ENCODE measurements at places on chromosomes 2 and 18. TPM values are rescaled to one million over a fixed set of nuclear protein-coding genes. Genes with fewer than 3 reads are reported as not detected.

DNA sequence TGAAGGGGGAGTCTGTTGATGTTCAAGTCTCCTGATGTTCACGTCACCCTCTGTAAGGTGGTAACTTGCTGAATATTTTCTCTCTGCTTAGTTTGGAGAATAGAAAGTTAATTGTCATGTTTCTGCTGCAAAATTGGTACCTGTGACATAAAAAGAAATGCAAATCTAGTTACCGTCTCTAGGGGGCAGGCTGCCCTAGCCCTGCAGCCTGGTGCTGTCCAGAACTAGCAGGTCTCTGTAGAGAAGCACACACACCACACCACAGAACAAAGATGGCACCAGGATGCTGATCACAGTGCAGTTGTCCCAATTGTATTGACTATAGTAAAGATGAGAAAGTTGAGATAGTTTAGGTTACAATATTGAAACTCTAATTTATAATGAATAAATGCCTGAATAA, 47.0 kb downstream of the SLC9A4 start:
- peak; percentile 54 for DNase-seq

DNA sequence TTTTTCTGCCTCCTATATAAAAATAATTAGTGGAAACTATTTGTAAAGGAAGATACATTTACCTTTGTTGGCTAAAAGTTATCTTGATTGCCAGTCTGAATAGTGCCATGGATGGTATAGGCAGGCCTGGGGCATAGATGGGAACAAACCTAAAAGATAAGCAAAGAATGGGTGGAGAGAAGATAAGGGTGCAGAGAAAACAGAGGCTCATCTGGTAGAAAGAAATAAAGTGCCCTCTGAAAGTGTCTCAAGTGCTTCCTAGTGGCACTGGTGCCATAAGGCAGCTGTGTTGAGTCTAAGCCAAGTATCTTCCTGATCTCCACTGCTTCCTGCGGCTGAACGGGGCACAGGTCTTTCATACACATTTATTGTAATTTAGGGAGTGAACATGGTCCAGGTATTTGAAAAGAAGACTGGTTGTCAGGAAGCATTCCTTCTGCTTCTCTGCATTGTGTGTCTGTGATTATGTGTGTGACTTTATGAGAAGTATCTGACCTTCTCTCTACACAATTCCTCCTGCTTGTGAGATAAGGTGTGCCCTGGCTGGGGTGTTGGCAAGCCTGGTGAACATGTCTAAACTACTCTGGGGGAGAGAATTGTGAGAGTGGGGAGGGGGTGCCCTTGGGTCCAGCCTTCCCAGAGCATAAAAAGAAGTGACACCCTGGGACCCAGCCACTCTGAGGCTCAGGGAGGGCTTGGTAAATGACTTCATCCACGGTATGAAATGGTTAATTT, 280.5 kb downstream of the CAMKMT start:
- no peak for DNase-seq

- peak; percentile 48 for DNase-seq
These were observed 129.7 kb downstream of the MAP3K20 start for GRCh38 chr2:173205375-173205774.

DNA sequence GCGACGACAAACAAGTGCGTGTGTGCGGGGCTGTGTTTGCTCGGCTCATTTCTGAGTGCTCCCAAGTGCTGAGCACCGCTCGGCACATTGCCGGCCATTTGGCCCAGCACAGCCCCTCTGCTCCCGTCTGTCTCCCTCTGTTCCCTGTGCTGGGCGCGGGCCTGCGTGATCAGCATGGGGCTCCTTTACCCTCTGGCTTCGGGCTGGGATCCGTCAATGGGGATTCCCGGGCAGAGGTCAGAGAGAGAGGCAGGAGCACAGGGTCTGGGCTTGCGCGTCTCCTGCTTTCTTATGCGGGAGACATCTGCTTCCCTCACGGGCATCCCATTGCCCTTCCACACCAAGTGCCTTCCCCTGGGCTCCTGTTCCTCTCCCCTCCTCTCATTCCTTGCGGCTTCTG, 234.0 kb downstream of the ACKR3 start:
- DNase-seq, result no peak

DNA sequence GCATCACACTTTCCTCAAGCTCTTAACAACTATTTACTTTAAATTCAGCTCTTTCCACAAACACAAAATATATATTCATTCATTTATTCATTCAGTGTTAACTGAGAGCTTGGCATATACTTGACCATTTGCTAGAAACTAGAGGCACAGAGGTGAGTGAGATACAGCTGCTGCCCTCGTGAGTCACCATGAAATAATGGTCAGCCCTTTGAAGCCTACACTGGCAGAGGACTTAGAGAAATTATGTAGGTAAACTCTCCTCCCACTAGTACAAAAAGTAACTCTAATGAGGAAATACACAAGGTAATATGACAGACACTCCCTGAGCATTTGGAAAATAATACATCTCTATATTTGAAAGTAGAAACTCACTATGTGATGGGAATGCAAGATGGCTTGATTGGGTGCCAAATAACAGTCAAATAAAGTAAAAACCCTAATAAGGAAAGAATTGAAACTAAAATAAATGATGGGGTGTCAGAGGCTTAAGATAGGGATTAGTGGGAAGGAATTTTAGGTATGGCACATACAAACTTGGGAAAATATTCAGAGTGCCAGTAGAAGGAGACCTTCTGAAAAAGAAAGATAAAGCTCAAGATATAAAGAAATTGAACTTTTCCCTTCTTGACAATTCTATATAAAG, 61.1 kb downstream of the ANTXR1 start:
- DNase-seq, result peak; percentile 21

GRCh38 chr18:77899972-77900754, 650.5 kb downstream of the GALR1 start:
- no peak for DNase-seq

DNA sequence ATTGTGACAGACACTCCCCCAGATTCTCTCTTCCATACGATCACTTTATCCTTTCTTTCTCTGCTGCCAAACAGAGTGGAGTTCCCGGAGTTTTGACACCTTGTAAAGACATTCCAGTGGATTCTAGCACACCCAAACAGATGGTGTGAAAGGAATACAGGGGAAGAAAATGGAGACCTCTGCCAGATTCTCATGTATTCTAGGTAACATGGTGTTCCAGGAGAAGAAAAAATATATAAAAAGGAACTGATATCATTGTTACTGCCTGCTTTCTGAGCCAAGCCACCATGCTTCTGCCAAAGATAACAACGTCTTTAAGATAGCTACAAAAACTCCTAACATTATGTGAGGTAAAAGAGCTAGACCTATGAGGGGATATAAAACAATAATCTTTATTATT, 136.5 kb downstream of the TXNL1 start:
- DNase-seq, result no peak

GRCh38 chr2:149828520-149829210, 241.1 kb upstream of the MMADHC start:
- DNase-seq, result no peak

DNA sequence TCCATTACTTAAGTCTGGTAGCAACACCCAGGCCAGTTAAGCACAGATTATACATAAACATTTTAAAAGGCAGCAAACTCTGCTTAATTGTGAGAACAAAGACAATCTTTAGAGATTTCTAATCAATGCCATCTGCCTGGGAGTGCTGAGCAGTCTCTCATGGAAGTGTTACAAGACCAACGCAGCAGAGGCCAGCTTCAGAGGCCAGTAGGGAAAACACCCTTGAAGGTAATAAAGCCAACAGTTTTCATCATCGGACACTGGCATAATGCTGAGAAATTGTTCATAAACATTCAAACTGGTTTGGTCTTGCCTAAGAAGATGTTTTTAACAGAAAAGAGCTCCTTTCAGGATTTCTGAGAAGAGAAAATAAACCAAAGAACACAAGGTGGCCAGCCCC, 35.0 kb downstream of the EPB41L3 start:
- DNase-seq, result no peak

GRCh38 chr18:55654986-55655385, 67.0 kb upstream of the TCF4 start:
- DNase-seq, result no peak

- DNase-seq, result no peak
These were observed 151.5 kb upstream of the MAP3K20 start for GRCh38 chr2:172924097-172924660.

- DNase-seq, result peak; percentile 18
These were observed 108.7 kb downstream of the ZBTB7C start for GRCh38 chr18:48300463-48300961.

DNA sequence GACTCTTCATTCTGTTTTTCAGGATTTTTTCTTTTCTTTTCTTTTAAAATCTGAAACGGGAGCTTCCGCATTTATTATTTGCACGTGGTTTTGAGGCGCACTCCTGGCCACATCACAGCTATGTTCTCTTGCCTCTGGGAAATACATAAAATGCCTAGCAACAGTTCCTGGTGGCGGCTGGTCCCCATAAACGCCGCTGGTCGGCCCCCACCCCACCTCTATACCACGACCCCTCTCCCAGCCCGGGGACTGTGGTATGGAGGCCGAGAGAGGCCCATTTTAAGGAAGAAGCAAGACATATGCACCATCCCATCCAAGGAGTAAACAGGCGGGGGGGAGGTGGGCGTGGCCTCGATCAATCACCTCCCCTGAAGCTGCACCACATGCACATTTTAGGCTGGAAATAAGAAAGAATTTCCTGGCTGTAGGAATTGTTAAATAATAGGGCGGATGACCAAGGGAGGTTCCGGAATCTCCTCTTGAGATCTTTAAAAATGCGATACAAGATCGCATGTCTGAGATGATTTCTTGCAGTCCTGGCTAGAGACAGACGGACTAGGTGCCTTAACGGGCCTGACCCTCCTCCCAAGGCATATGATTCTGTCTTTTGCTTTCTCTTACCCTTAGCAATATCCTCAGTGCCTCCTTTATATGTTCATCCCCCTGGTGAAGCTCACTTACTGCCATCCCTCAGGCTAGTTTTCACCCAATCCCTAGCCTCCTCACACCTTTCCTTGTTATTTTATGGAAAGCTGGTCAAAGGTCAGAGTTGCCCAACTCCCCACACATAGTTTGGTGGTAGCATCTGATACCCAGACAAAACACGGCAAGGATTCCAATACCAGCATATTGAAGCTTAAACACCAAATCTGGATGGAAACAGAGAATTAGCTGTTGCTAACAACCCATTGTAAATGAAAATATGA, 82.4 kb downstream of the BCL2 start:
- peak; percentile 47 for DNase-seq

DNA sequence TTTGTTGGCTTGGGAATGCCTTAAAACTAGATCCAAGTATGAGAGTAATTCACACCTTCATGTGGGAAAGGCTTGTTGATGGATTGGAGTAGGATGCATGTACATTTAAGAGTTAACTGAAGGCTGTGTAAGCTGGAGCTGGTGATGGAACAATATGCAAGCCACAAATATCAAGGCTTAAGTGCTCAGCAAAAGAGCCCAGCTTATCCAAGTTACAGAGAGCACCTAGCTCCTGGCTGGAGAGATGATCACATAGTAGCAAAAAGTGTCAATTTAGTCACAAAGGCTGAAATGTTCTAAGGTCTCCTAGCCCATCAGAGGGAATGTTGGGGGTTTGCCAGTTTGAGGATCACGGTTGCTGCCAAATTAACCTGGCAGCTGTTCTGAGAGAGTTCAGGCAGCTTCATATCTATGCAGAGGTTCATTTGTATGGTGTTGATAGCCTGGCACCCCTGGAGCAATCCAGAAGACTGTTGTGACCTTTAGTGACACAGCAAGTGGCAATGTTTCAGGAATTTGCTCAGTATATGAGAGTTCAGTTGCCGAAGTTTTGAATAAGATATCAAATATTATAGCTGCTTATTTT, 228.2 kb downstream of the DOK6 start:
- no peak for DNase-seq

DNA sequence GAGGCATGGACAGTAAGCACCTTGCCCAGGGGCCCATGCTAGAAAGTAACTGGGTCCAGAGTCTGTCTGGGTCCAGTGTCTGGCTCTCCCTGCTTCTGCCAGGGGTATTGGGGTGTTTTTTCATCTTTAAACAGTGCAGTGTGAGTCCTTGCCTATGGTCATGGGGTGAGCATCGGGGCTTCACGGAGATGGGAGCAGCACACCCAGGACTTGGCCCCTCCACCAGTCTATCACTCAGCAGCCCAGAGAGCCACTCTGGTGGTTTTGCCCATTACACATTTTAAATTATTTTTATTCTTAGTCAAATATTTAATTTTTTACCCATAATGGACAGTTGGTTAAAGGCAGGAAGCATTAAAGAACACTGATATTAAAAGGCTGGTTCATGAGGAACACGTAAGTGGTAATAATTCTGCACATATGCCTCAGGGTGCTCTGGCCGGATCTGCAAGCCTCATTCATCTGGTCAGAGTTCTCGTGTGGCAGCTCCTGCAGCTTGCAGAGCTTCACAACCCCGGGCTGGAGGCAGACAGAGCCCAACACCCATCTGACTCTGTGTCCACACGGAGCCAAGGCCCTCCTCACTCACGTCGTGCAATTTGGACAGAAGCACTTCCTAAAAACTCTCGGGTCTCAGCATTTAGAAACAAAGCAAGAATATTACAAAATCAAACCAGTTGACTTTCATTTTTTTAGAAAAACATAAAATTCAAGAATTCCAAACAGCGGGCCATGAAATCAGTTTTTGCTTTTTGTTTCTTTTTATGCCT, 204.1 kb downstream of the CTIF start:
- peak; percentile 48 for DNase-seq

DNA sequence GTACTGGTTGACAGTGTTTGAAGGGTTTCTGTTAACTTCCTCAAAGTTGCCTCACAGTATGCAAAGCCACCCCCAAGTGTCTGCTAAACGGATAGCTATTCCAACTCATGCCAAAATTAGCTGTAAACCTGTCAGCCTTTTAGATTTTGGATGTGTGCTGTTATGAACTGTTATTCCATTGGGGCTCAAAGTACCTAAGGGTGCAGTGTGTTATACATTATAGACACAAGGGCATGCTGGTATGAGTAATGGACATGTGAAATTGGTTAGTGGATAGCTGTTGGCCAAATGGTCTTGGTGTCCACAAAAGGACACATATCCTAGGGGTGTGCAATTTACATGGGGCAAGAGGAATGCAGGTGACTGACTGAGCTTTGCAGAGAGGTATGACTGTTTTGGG, 33.7 kb upstream of the CCBE1 start:
- no peak for DNase-seq

DNA sequence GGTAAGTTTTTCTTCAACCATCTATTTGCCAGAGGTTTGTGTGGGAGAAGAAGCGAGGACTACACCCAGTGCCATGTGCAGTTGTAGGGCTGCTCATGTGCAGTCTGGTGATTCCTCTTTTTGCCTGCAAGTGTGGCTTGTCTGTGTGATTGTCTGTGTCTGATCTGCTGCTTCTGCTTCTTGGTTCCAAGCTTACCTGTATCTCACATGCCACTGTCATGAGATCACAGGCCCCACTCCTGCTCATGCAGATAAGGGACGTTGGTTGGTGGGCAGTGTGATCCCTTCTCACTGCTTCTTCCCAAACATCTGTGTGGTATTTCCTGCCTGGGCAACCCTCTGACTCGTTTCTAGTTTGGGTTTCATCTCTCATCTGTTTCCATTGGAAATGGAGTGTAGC, 27.1 kb downstream of the RRM2 start:
- DNase-seq, result no peak

CCDC102B gene
- 3.5 TPM for total RNA-seq

KYNU gene
- total RNA-seq, result 143 TPM

NCKAP5 gene
- not detected for total RNA-seq

HOXD13 gene
- not detected for total RNA-seq

CFC1 gene
- not detected for total RNA-seq

CFAP210 gene
- not detected for total RNA-seq

COLEC12 gene
- total RNA-seq, result not detected

SLC5A7 gene
- not detected for total RNA-seq

DSG4 gene
- not detected for total RNA-seq

WNT10A gene
- total RNA-seq, result not detected

Data from MCF 10A (cell line).